ENCODE measurements at places on chromosomes 12 and 14.

DNA sequence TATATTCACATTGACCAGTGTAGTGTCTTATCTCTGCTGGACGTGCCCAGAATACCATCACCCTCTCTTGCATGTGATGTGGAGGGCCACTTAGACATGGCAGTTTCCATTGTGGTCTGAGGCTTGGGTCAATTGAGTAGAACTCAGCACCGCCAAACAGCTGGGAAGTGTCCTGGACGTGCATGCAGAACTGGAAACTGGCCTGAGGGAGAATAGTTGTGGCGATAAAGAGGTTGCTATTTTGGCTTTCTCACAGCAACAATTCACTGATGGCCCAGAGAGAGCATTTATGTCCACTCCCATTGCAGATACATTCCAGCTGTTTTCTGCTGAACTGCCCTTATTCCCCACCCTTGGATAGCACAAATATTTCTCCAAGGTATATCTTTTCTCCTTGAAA, 210.1 kb upstream of the DAAM1 start:
- DNase-seq: no peak

GRCh38 chr12:57452937-57453509, 2.1 kb upstream of the INHBE start:
- DNase-seq: no peak

DNA sequence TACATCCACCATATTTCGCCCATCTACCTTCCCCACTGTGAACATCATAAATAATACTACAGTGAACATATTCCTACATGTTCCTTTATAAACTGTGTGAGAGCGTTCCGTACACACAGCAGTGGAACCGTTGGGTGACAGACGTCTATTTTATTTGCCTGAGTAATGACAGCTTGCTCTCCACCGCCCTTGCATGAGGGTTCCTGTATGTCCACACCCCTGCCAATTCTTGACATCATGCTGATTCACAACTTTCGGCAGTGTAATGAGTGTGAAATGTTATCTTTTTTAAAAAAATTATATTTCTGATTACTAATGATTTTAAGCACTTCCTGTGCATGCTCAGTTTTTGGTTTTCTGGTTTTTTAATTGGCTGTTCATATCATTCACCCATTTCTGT, 4.3 kb upstream of the RAD52 start:
- no peak for DNase-seq

- DNase-seq: no peak
These were observed at the start of gene TMEM233 for GRCh38 chr12:119593578-119594398. TMEM233 (plus strand) TSS chr12:119593774; CDS start chr12:119593849, 75 bp downstream.

DNA sequence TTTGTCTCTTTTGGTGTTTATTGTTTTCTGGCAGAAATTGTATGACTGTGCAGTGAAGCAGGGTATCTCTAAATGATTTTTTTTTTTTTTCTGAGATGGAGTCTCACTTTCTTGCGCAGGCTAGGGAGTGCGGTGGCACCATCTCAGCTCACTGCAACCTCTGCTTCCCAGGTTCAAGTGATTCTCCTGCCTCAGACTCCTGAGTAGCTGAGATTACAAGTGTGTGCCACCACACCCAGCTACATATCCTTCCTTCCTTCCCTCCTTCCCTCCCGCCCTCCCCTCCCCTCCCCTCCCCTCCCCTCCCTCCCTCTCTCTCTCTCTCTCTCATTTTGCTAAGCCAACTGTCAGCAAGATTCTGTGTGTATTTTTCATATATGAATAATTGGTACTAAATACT, 94.4 kb downstream of the PPHLN1 start:
- no peak for DNase-seq

GRCh38 chr12:54463484-54463883, 9.9 kb downstream of the GTSF1 start:
- DNase-seq: no peak

DNA sequence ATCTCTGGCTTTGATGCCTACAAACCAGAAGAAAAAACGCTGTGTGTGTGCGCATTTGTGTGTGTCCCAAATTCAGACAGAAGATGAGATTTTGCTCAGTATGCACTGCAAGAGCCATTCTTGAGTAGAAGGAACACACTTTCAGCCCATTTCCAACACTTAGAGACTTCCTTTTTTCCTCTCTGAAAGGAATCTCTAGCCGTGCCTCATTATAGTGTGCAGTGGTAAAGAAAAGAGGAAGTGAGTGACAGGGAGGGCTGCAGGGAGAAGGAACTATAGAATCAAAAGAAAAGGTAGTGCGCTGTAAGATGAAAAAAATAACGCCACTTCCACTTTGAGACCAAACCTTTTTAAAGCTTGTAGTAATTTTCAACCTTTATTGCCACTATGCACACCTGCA, 1400.9 kb upstream of the FLRT2 start:
- no peak for DNase-seq
